Stimulated activated CD8-positive, alpha-beta memory T cell treated with anti-CD3 and anti-CD28 coated beads, Interleukin-15, amount 100 ng/mL, for 24 hours (primary cell): ENCODE measurements at places on chromosomes 12 and 14.

DNA sequence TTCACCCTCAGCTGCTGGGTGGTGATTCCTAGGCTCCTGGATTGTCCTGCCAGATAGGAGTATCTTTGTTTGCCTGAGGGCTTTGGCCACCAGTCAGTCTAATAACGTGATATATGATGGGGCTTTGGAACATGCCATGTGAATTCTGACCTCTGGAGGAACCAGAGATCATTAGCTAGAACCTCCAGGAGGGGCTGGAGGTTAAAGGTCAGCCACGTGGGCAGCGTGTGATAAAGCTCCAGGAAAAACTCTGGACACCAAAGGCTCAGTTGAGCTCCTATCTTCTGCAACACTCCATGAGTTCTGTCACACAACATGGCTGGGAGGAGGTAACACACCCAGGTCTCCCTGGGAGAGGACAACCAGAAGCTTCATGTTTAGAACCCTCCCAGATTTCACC is 251.1 kb downstream of the DAD1 start:
- DNase-seq: no peak

- no peak for DNase-seq
Observed at GRCh38 chr12:16449459-16449858, 102.0 kb downstream of the MGST1 start.

- DNase-seq: no peak
Observed at GRCh38 chr12:70096759-70097410, 146.3 kb upstream of the CNOT2 start.

GRCh38 chr12:113151655-113152054 is 2.1 kb downstream of the CFAP73 start:
- DNase-seq: no peak

DNA sequence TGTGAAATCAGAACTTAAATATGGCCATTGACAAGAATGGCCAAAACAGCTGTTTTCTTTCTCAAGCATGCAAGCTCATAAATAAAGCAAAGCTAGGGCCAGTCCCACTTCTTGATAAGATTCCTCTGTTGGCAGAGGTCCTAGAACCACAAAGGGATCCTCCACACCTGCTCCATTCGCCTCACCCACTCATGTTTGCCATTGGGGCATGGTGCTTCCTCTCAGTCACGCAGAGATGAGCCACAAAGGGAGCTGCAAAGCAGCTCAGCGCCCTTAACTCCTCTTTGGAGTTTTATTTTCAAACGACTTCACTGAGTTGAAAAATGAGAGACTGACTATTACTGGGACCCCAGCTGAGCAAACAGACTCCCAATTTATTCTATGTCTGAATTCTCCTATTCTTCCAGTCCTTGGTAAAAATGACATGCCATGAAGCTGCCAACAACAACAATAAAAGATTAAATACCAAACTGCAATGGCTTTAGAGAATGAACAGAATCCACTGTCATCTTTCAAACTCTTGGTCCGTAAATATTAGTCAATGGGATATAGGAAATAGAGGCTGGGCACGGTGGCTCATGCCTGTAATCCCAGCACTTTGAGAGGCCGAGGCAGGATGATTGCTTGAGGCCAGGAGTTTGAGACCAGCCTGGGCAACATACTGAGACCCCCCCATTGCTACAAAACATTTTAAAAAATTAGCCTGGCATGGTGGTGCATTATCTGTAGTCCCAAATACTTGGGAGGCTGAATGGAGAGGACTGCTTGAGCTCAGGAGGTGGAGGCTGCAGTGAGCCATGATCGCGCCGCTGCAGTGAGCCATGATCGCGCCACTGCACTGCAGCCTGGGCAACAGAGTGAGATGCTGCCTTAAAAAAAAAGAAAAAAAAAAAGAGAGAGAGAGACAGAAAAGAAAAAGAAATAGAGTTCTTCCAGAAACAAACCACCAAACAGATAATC is 16.4 kb downstream of the MANSC1 start:
- DNase-seq: no peak

DNA sequence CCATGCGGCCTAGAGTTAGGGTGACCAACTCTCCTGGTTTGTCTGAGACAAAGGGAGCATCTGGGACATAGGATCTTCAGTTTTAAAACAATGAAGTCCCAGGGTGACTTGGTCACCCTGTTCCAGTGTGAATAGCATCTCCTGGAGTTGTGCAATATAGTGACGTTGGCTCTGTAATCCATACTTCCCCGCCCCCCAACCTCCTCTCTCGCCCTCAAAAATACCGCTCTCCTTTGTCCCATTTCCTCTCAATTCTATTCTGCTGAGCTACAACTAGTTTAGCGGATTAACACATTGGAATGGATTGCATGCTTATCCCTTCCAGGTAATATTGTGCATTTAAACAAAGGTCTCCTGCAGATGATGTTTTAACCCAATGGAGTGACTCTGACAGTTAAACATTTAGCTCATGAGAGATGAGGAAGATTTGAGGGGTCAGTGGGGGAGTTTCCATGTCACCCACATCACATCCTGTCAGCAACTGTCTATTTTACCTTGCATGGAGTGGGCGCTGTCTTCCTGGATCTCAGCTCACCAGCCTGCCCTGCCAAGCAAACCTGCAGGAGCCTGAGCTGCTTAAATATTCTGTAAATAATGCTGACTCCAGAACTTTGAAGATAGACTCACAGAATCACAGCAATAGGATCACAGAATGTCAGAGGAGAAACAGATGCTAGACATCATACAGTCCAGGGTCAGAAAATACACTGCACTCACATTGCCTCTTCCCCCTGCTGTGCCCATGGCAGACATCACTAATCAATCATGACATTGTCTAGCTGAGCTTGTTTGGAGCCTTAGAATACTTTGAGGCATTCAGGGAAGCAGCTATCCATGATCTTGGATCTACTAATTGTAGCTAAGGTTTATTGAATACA is 43.0 kb downstream of the MAP1LC3B2 start:
- no peak for DNase-seq

- no peak for DNase-seq
Observed at GRCh38 chr12:83700838-83701237, 1014.1 kb downstream of the TMTC2 start.

DNA sequence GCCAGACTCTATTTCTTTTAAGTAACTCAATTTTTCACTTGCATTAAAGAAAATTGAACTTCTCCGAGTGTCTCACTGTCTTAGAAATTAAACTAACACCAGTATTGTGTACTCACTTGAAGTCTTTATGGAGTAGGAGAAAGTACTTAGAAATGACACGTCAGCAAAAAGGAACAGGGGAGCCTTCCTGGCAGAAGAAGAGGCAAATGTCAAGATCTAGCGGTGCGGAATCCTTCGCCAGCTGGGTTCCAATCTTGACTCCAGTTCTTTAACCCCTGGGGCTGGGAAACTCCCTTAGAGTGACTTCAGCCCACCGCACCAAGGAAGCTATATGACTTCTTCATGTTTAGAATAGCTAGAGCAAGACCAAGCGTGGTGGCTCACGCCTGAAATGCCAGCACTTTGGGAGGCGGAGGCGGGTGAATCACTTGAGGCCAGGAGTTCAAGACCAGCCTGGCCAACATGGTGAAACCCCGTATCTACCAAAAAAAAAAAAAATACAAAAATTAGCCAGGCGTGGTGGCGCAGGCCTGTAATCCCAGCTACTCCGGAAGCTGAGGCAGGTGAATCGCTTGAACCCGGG is 34.4 kb downstream of the WBP11 start:
- peak; percentile 1 for DNase-seq

DNA sequence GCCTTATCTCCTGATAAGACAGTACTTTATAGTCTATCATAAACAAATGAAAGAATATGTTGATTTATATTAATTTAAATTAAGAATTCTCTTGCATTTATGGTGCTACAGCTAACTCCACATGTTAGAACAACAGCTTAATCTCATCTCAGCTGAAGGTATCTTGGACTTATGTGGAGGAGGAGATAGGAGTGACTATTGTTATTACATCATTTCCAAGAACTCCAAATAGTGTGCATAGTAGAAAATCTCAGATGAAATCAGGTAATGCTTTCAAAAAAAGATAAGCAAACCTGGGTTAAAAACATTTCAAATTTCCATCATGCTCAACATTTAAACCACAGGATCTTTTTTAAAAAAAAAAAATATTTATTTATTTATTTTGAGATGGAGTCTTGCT is 31.3 kb upstream of the ISM2 start:
- DNase-seq: no peak

GRCh38 chr14:38866461-38866860 is 236.6 kb downstream of the SEC23A start:
- no peak for DNase-seq

GRCh38 chr14:106215229-106215628 is 688.8 kb downstream of the TMEM121 start:
- no peak for DNase-seq

- DNase-seq: no peak
Observed at GRCh38 chr12:47757840-47758583, 668 bp downstream of the RAPGEF3 start.

DNA sequence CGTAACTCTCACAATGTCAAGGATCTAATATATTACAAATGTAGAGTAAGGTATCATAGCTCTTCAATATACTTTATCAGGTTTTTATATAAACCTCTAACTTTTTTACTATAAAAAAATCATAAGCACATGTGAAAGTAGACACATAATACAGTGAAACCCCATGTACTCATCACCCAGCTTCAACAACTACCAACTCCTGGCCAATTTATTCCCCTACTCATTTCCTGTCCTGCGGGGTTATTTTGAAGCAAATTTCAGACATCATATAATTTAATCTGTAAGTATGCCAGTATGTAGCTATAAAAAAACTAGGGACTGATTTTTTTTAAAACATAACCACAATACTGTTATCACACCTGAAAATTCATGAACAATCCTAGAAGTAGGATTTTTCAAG is 47.7 kb downstream of the NOPCHAP1 start:
- DNase-seq: no peak
